ENCODE measurements at places on chromosomes 13 and 19.

DNA sequence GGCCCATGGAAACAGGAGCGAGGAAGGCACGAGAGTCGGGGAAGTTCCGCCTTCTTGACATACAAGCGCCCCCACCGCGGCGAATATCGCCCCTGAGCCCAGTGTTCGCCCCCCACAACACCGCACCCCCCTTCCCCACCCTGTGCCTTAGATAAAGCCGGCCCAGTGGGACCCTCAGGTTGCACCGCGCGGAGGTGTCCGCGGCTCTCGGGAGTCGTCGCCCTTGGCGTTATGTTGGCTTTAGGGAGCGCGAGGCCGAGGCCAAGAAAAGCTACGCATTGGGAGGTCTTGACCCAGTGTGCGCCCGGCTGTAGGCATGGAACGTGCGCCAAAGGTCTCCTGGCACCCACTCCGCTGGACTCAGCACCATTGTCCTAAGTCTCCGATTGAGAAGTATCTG lies 603 bp upstream of the ZNF132 start:
- DNase-seq, result no peak
- H3K4me3 ChIP-seq, result peak overlapping the region; percentile 50
- H3K4me1 ChIP-seq, result no peaks in the 10 kb centered on the region
- H3K36me3 ChIP-seq, result peaks cover 7% of the 10 kb centered on the region

GRCh38 chr13:33109801-33110200 lies 93.6 kb downstream of the KL start:
- H3K27me3 ChIP-seq, result no peaks in the 10 kb centered on the region
- DNase-seq, result no peak
- H3K27ac ChIP-seq, result peak overlapping the region; percentile 82
- H3K4me3 ChIP-seq, result no peak overlapping the region
- H3K4me1 ChIP-seq, result peaks cover 6% of the 10 kb centered on the region
- peaks cover 2% of the 10 kb centered on the region for H3K36me3 ChIP-seq

DNA sequence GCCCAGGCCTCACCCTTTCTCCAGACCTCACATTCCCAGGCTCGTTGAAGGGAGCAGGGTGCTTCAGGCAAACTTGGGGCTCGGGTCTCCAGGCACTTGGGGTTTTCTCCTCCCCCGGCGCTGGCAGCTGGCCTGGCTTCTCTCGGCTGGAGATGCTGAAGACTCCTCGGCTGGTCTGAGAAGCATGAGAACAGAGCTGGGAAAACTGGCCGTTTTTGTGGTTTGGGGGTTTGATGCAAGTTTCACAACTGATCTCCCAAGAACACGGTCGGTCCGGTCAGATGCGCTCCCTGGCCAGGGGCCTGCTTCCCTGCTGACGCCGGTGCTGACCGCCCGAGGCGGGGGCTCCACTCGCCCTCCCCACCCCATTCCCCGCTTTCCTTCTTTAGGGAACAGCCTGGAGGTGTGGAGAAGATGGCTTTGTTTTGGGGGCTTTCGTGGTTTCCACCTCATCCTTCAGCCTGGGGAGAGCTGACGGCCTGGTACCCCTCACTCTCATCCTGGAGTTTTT lies 35.3 kb downstream of the CEBPA start:
- H3K27me3 ChIP-seq, result no peaks in the 10 kb centered on the region
- no peak for DNase-seq
- no peak overlapping the region for H3K4me3 ChIP-seq
- H3K36me3 ChIP-seq, result no peaks in the 10 kb centered on the region

GRCh38 chr19:6580313-6580712 lies 10.6 kb downstream of the CD70 start:
- no peaks in the 10 kb centered on the region for H3K27me3 ChIP-seq
- H3K4me1 ChIP-seq, result no peaks in the 10 kb centered on the region
- H3K4me3 ChIP-seq, result no peak overlapping the region
- H3K27ac ChIP-seq, result no peak overlapping the region

DNA sequence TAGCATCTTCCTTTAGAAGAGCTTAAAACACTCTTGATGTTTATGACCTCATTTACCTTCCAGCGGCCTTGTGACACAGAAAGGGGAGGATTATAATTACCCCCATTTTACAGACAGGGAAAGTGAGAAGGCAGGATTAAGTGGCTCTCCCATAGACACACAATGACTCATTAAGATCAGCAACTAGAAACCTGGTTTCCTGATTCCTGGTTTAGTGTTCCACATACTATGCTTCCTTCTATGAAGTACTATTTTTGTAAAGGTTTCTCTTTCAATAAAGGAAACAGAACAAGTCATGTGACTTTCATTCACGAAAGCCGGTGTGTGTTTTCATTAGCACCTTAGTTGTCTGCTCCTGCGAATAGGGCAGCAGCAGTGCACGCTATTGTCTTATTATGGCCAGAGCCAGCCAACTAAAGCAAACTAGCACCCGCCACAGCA lies 8.3 kb downstream of the IRS2 start:
- no peaks in the 10 kb centered on the region for H3K27me3 ChIP-seq
- DNase-seq, result no peak
- H3K4me1 ChIP-seq, result peaks cover 9% of the 10 kb centered on the region
- H3K27ac ChIP-seq, result no peak overlapping the region

- no peak overlapping the region for H3K27ac ChIP-seq
- H3K27me3 ChIP-seq, result no peaks in the 10 kb centered on the region
- H3K4me3 ChIP-seq, result no peak overlapping the region
- no peaks in the 10 kb centered on the region for H3K4me1 ChIP-seq
Observed at GRCh38 chr13:106393776-106394175, 141.7 kb downstream of the EFNB2 start.

- H3K36me3 ChIP-seq, result no peaks in the 10 kb centered on the region
- H3K27me3 ChIP-seq, result no peaks in the 10 kb centered on the region
- H3K4me3 ChIP-seq, result no peak overlapping the region
- DNase-seq, result no peak
- no peak overlapping the region for H3K27ac ChIP-seq
Observed at GRCh38 chr13:94063096-94063495, 416.4 kb downstream of the DCT start.

DNA sequence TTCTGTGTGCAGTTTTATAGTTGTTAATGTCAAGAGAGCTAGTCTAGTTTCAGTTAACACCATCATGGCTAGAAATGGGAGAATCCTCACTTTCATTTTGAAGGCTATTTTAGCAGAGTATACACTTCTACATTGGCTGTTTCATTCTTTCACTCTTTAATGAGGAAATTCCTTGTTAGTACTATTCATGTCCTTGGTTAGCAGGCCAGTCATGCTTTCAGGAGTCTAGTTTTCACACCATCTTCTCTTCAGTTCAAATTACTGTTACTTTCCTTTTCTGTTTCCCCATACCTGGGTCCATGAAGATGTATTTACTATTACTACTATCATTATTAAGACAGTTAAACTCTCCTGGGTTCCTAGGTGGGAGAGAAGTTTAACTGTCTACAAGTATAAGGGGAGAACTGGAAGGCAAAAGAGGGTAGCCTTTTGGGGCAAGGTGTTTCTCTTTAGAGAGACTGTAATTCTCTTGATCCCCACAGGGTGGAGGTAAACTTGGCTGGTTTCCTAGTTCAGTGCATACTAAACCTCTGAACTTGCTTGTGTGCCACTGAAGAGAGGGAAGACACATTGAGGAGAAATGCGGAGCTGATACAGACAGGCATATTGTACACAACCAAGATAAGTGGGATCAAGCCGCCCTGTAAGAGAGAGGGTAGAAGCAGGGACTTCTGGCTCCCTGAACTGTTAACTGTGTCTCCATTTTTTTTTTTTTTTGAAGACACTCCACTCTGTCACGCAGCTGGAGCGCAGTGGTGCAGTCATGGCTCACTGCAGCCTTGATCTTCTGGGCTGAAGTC lies 41.3 kb upstream of the IGFL4 start:
- no peaks in the 10 kb centered on the region for H3K4me1 ChIP-seq
- H3K27ac ChIP-seq, result no peak overlapping the region
- peaks cover 7% of the 10 kb centered on the region for H3K27me3 ChIP-seq
- H3K36me3 ChIP-seq, result no peaks in the 10 kb centered on the region
